CD4-positive, alpha-beta T cell treated with Interleukin-17A for 1 hour (primary cell): ENCODE measurements at places on chromosomes 3 and 15.
A peak's percentile ranks its signal among the peaks of the same experiment; 100 is the strongest.

DNA sequence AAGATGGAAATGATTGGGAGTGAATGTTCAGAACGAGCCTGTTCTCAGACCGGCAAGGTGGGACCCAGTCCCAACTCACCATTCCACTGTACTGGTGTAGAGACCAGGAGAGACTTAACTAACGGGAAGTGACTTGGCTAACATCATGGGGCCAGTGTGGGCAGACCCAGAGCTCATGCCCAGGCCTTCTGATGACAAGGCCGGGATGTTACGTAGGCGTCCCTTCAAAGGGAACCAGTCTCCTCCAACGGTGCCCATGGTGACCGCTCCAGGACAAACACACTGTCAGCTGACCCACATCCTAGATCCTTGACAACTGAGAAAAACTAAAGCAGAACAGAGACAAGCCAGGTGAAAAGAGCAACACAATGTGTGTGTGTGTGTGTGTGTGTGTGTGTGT, 128.4 kb upstream of the HACD2 start:
- no peak for DNase-seq

GRCh38 chr3:132222868-132223538, 94.2 kb upstream of the ACP3 start:
- DNase-seq: no peak

GRCh38 chr3:49727924-49728361, 4.2 kb upstream of the GMPPB start:
- no peak for DNase-seq

- no peak for DNase-seq
These were observed 51.6 kb upstream of the ALCAM start for GRCh38 chr3:105315144-105315543.

DNA sequence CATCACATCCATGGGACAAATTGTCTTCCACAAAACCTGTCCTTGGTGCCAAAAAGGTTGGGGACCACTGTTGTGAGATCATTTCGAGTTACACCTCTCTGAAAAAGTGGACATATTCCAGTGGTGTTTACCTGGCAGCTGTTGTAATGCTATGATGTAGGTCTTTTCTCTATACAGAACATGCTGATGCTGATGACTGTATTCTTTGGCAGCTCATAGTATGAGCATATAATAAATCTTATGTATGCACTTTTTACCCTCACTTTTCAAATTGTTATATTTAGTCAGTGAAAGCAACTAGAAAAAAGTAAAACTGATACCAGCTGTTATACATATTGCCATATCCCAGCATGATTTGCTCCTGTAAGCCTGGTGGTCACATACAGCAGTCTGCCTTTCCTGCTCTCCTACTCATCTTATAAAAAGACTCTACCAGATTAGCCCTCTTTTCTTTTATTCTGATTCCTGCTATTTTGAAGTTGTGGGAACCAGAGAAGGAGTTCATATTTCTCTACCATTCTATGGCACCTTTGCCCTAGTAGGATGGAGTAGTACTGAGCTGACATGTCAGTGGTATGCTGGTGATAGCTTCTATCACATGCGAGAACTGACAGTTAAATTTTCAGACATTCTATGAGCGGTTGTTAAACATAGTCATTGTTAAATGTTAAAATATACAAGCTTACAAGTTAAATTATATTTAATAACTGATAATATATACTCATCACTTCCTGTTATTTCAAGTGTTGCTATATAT, 128.7 kb downstream of the FNDC3B start:
- no peak for DNase-seq

GRCh38 chr3:158084651-158085050, 21.6 kb downstream of the SHOX2 start:
- no peak for DNase-seq

DNA sequence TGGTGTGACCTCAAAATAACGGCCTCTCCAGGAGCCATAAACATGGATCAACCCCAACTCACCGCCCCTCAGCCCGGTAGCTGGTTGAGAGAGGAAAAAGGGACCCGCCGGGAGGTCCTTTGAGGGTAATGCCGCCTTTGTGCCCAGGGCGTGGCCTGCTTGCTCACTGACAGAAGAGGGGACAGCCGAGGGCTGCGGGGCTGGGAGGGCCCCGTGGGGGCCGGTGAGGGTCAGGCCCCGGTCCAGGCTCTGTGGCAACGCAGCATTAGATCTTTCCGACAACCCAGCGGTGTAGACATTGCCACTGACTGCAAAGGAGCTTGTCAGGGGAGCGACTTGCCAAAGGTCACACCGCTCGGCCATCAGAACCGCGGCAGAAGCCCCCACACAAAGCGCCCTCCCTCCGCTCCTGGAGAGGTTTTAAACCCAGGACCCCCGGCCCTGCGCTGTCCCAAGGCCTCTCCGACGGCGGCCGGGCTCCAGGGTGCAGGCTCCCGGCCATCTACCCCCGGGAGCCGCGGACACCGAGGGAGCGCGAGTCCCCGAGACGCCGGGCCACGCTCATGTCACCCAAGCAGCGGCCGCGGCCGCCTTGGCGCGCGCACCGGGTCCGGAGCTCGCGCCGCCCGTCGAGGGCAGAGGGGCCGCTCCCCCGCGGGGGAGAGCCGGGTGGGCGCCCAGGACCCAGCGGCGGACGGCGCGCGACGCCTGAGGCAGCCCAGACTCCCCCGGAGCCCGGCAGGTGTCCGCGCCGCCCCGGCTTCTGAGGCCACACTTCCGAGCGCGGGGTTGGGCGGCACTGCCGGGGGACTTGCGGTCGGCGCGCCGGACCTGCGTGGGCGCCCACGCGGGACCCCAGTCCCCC, 975 bp downstream of the PCSK6 start:
- DNase-seq: no peak

GRCh38 chr3:61828880-61829721, 267.7 kb downstream of the PTPRG start:
- no peak for DNase-seq

GRCh38 chr15:42608752-42609488, 33.5 kb downstream of the STARD9 start:
- peak; percentile 7 for DNase-seq

- no peak for DNase-seq
These were observed 163.9 kb downstream of the THSD4 start for GRCh38 chr15:71278989-71279756.

DNA sequence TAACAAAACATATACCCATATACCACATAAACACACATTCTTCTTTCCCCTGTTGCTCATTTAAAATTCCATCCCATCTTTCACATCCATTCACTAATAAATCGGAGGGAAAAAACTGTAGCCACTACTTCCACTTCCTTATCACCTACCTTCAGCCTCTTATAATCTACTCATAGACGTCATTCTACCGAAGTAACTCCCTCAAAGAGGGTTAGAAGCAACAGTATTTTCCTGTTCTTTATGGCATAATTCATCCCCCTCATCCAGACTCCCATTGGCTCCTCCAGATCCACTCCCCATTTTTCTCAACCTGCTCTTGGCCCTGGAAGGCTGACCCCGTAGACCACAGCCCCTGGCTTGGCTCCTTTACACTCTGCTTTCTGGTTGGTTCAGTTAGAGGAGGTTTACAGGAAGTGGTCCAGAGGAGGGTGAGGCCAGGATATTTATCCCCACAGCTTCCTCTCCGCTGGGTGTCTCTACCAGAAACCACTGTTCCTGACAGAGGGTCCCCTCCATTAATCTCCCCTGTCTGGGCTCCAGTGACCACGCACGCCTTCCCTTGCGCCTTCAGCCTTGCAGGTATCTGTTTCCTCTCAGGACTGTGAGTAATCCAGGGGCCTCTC, 46.3 kb downstream of the FMN1 start:
- DNase-seq: peak; percentile 9

- no peak for DNase-seq
These were observed 203.2 kb upstream of the PEX5L start for GRCh38 chr3:180239939-180240338.

DNA sequence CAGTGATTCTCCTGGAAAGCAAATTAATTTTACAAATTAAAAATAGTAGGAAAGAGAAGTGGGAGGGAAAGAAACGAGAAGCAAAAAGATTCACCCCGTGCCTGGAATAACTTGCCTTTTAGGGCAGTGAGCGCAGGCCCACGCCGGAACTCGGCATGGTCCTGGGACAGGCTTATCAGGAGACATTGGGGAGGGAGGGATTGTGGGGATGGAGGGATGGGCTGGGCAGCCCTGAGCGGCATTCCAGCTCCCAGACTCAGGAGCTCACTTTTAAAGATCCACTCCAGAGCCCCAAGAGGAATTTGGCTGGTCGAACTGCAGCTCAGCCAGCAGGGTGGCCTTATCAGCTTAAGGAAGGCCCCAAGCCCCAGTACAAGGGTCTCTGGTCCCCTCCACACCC, 117.9 kb downstream of the ADCY5 start:
- no peak for DNase-seq

DNA sequence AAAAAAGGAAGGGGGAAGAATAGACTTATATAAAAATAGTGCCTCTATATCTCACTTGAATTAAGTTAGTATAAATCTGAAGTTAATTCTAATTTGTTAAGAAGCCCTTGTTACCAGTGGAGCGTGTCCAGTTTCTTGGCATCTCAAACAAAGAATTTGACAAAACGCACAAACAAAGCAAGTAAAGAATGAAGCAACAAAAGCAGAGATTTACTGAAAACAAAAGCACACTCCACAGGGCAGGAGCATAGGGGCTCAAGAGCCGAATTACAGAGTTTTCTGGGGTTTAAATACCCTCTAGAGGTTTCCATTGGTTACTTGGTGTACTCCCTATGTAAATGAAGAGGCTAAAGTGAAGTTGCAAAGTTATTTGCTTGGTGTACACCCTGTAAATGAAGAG, 34.0 kb upstream of the GK5 start:
- no peak for DNase-seq

DNA sequence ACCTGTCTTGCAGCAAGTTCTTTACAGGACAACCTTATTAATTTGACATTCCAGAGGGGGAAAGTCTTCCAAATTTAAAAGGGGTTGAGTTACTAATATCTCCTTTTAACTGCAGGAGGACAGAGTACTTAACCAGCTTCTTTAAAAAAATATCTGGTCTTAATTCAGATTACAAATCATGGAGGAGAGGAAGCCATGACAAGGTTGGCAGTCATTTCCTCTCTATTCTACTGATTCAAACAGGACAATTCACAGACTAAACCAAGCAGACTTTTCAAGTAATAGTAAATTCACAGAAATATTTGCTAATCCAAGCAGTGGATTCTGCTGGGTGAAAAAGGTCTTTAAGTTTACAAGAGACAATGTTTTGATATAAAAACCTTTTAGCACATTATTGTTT, 185.3 kb downstream of the CFAP20DC start:
- no peak for DNase-seq

GRCh38 chr3:124846189-124846588, 41.0 kb downstream of the ITGB5 start:
- no peak for DNase-seq

GRCh38 chr15:85706779-85707518, 87.8 kb downstream of the KLHL25 start:
- DNase-seq: peak; percentile 83

GRCh38 chr15:29677871-29678461, 144.3 kb downstream of the TJP1 start:
- no peak for DNase-seq

DNA sequence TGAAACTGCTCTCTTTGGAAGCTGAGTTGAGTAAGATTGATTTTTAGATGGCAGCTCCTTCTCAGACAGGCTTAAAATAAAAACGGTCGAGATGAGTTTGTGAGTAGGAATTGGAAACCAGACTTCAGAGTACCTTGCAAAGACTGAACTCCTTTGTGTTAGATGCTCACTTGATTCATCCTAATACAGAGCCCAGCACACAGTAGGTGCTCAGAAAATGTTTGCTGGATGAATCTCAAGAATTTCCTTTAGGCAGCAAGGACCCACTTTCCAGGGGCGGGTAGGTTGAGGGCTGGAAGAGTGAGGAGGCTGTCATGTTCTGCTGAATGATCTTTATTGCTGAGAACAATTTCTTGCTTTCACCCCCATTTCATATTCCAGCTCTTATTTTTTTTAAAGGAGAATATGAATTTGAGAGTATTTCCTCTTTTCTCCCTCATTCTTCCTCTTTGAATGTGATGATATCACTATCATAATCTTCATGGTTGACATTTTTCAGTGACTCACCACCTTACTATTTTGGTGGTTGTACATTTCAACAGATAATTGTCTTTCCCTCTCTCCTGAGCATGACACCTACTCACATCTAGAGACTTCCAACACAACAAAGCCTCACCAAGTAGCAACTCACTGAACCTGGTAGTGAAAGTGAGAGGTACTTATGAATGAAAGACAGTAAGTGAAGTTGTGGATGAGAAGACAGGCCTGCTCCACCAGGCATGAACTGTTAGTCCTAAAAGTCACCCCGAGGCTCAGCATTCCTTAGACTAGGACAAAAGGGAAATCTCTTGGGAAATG, 113.3 kb downstream of the PDCD6IP start:
- DNase-seq: no peak

DNA sequence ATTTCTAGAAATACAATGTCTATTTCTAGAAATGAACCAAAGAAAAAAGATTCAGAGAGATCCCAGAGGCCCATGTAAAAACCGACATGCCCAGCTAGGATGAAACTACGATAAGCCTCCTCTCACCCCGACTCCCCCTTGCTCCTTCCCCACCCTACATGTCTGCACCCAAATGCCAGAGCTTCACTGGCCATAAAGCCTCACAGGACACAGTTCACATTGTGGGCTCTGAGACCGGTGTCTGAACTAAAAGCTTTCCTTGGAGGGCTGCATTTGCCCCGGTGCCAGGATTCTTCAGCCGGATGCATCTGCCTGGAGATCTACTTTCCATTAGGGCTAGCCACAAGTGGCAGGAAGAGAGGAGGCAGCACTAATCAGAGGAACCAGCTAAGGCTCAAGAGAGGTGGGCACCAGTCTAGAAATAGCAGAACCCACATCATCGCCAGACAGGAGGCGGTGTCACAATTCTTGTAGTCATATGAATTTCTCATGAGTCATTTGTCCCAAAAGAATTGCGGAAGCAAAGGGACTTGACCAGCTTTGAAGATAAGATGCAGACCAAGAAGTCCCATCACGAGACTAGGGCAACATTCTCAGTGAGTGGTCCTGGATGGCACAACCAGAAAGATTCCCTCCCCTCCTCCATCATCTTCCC, 353.6 kb downstream of the NTRK3 start:
- DNase-seq: no peak

GRCh38 chr15:51131596-51132290, 37.0 kb upstream of the TNFAIP8L3 start:
- no peak for DNase-seq

GRCh38 chr15:68207176-68207935, 2.2 kb upstream of the CALML4 start:
- no peak for DNase-seq

- no peak for DNase-seq
These were observed 142.5 kb upstream of the C2CD4B start for GRCh38 chr15:62307551-62307950.

GRCh38 chr15:93283854-93284253, 194.8 kb upstream of the RGMA start:
- no peak for DNase-seq

- no peak for DNase-seq
These were observed 139.3 kb upstream of the PRR20G start for GRCh38 chr3:127427156-127427555.
